ENCODE measurements at places on chromosomes 1 and 21.

- DNase-seq: no peak
Measured at GRCh38 chr1:107494061-107494460, 353.2 kb downstream of the NTNG1 start.

DNA sequence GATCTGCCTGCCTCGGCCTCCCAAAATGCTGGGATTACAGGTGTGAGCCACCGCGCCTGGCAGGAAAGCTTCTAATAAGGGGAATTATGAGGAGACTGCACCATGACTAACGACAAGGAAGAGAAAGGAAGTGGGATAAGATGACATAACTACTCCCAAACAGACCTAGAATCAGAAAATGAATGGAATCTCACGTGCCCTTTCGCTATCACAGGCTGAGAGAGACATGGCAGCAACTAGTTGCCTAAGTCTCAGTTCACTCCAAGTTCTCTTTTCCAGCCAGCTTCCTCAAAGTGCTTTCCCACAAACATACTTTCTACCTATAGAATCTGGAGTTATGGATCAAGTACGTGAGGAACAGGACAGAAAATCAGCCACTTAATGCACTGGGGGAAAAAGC, 2.0 kb downstream of the PI4KB start:
- no peak for DNase-seq

DNA sequence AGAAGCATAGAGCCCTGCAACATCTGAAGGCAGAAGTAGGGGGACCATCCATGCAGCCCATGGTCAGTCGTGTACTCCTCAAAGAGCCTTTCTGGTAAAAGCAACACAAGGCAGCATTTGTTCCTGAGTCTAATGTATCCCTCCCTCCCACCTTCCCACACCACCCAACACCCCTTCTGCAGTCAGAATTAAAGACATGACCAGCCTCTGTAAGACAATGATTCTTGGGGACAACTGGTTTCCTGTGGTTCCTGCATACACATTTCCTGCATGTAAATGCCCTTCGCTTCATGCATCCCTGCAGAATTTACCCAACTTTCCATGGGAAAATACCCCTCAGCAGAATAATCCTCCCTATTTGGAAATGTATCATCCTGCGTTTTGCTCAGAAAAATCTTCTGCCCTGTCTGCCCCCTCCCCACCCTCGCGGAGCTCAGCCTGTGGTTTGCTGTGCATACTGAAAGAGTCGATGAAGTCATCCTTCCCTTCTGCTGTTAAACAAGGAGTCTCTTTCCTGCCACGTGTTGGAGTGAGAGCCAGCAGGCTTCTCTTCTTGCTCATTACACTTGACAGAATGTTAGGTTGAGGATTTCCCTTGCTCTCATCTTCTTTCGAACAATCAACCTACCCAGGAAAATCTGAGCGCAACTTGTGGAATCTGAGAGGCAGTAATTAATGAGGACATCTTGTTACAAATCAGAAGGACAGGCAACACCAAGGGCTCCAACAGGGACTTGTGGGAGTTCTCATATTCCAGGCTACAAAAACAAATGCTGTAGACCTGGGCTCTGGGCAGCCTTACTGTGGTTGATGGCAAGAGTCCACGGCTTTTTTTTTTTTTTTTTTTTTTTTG, 4.7 kb downstream of the TNN start:
- no peak for DNase-seq

DNA sequence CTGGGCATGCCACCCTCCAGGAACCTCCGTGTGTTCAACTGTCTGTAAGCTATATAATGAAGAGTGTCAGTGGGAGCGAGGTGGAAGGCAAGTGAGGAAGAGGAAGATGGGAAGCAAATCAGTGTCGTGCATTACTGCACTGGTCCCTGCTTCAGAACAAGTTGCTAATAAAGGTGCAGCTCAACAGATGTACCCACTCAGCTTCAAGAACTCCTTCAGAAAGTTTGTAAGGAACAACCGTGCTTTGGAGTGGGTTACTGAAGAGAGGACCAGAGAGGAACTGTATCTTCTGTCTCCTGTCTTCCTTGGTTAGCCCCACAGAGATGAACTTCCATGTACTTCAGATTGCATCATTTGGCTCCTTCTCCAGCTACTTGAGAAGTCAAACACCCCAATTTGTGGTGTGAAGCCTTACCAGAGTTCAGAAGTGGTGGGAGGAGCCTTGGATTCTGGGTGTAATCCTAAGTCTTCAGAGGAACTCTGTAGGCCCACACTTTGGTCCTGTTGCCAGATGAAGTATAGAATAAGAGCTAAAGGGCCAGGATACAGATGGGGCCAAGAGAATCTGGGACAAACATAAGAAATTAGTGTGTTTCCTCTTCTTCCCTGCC, 290.5 kb upstream of the PROX1 start:
- no peak for DNase-seq

DNA sequence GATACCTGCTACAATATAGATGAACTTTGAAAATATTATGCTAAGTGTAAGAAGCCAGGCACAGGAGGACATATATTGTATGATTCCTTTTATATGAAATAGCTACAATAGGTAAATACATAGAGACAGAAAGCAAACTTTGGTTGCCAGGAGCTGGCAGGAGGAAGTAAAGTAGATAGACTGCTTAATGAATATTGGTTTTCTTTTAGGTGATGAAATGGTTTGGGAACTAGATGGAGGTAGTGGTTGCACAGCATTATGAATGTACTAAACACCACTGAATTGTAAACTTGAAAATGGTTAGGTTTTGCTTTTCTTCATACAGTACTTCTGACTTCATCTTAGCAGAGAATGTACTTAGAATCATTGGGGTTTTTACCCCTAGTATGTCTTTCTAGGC, 21.5 kb downstream of the ABCB10 start:
- no peak for DNase-seq

DNA sequence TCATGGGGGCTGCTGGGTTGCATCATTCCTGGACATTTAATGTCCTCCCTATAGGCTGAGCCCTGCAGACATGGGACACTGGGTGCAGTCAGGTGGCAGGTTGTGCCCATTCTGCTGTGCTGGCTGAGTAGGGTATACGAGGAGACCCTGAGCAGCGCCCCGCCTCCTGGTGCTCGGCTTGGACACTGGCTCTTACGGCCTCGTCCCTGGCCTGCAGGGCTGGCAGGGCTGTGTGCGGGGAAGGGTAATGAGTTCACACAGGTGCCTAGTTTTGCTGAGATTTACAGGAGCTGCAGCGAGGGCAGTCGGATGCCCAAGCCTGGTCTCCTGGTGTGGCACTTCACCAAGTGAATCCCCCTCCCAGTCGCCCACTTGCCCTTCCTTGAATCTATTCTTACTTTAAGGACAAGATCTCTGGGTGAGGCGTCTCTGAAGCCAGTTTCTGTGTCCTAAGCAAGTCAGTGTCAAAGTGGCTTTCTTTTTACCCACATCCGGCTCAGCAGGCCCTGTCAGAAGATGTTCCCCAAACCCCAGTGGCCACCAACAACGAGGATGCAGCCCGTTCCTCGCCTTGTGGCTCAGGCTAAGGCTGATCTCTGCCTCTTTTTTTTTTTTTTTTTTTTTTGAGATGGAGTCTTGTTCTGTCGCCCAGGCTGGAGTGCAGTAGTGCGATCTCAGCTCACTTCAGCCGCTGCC, 73.2 kb downstream of the MAN1C1 start:
- no peak for DNase-seq

DNA sequence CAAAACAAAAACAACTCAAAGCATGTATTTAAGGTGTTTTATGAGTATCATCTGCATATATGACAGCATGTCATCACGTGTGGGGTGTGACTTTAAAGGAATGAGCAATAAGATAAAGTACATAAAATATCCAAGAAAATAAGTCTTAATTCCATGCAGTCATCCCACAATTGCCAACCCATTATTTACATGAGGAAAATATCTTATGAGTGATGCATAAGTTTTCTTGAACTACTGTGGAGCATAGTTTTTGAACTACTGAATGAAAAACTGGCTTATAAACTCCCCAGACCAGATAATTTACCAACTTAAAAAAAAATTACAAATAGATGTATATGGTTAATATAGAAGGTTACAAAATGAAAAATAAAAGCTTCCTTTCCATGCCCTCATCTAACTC, 29.7 kb upstream of the MTMR11 start:
- DNase-seq: no peak

GRCh38 chr1:225519166-225519863, 91.5 kb upstream of the LBR start:
- no peak for DNase-seq

GRCh38 chr1:36665478-36666080, 182.9 kb upstream of the CSF3R start:
- no peak for DNase-seq

GRCh38 chr1:169371404-169371803, 3.4 kb downstream of the BLZF1 start:
- DNase-seq: no peak

DNA sequence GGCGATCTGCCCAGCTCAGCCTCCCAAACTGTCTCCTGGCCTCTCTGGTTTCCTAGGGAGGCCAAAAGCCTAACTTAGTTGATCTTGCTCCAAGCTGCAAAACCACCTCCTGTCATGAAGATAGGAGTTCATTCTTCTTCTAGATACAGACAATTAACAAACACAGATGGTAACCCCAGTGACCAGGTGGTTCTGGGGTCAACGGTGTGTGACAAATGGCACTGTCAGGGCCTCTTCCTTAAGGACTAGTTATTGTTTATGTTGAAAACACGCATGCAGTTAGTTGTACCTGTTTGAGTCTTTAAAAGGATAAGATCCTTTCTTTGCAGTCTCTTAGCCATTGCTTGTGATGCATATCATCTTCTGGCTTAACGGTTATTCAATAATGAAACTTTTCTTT, 4.6 kb upstream of the UMODL1 start:
- DNase-seq: no peak
